ENCODE measurements at places on chromosomes 12 and 14.

DNA sequence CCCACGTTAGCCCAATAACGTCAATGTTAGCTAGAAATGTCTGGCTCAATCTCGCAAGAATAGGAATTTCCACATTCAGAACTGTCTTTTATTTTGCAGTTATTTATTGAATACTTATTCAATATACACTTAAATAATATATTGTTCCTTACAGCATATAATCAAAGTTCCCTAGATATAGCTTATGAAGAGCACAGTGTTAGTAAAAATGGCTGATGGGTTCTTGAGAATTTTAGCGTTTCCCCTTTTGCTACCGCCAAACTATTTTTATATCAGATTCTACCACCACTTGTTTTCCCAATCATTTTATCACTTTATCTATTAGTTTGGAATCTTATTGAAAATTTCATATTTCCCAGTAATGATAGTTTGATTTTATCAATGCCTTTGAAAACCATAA, 12.7 kb downstream of the EPS8 start:
- no peak for DNase-seq

GRCh38 chr12:68796399-68796798, 11.6 kb upstream of the MDM2 start:
- DNase-seq, result no peak

GRCh38 chr12:116372815-116373214, 95.3 kb upstream of the MED13L start:
- DNase-seq, result no peak

- no peak for DNase-seq
These were observed 17.8 kb upstream of the RPS6KA5 start for GRCh38 chr14:91078095-91078737.
